Stimulated activated CD8-positive, alpha-beta memory T cell treated with anti-CD3 and anti-CD28 coated beads, Interleukin-4, amount 100 ng/mL, for 24 hours (primary cell): ENCODE measurements at places on chromosomes 4 and X.
A peak's percentile ranks its signal among the peaks of the same experiment; 100 is the strongest.

GRCh38 chr4:159606835-159607234 is 504.0 kb downstream of the RAPGEF2 start:
- DNase-seq, result no peak

- no peak for DNase-seq
These were observed 175.5 kb upstream of the GPRIN3 start for GRCh38 chr4:89482926-89483595.

GRCh38 chr4:58188316-58188715 is 1078.1 kb upstream of the IGFBP7 start:
- no peak for DNase-seq

GRCh38 chr4:182808673-182809416 is 108.3 kb downstream of the DCTD start:
- peak; percentile 22 for DNase-seq

GRCh38 chr4:146099585-146099984 is 75.9 kb upstream of the LSM6 start:
- DNase-seq, result no peak

GRCh38 chrX:111100191-111100590 is 4.2 kb downstream of the PAK3 start:
- no peak for DNase-seq

DNA sequence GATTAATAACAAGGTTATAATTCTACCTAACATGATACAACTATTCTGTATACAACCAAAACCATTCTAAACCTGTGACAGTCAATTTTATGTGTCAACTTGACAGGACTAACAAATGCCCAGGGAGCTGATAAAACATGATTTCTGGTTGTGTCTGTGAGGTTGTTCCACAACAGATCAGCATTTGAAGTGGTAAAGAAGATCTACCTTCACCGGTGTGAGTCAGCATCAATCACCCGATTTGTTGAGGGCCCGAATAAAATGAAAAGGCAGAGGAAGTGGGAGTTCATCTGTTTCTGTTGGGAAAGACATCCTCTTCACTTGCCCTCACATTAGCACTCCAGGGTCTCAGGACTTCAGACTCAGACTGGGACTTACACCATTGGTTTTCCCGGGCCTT is 187.9 kb downstream of the MAB21L2 start:
- DNase-seq, result no peak

GRCh38 chr4:146661367-146661766 is 22.7 kb downstream of the POU4F2 start:
- DNase-seq, result no peak

DNA sequence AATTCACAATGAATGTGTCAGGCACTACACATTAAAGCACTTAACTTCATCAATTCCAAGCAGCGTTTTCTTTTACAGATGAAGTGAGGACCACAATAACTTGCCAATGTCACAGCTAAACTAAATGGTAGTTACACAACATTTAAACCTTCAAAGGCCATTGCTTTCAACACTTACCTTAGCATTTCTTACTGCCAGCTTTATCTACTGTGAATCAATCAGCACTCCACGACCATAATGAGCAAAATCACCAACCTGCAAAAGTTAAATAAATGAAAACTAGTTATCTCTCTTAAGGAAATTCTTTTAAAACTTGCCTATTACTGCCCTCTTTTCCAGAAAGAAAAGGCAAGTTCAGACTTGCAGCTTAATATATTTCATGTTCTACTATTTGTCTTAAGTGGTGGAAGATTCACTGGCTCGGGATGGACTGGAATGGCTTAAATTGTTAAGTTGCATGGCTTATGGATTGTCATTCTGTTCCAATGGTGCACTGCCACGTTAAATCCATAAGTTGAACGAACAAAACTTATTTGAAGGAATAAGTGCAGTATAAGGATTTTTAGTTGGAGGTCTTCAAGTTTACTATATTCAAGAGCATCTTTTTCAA is 8.3 kb downstream of the RBMX start:
- DNase-seq, result no peak

- DNase-seq, result no peak
These were observed 3.0 kb downstream of the ABCE1 start for GRCh38 chr4:145101091-145101490.

DNA sequence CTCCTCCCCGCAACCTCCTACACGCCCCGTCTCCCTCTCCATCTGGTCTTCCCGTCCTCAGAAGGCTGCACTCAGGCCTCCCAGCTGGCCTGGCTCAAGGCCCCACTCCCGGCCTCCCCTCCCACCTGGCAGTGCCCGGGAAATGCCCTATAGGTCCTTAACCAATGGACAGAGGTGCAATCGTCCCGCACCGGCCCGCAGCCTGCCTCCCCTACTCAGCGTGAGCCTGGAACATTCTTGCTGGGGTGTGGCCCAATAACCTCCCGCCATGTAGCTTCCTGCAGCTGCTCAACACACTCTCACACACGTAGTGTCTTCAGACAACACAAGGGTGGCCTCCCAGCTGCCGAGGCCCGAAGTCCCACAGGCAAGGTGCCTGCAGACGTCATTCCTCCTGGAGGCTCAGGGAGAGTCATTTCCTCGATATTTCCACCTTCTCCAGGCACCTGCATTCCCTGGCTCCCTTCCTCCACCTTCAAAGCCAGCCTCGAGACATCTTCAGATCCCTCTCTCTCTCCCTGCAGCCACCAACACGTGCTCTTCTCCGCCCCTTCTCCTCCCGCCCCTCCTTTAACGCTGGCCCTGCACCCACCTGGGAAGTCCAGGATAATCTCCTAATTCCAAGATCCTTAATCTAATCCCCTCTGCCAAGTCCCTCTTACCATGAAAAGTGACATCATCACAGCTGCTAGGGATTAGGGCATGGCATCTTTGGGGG is 56.2 kb downstream of the ADRA2C start:
- no peak for DNase-seq

DNA sequence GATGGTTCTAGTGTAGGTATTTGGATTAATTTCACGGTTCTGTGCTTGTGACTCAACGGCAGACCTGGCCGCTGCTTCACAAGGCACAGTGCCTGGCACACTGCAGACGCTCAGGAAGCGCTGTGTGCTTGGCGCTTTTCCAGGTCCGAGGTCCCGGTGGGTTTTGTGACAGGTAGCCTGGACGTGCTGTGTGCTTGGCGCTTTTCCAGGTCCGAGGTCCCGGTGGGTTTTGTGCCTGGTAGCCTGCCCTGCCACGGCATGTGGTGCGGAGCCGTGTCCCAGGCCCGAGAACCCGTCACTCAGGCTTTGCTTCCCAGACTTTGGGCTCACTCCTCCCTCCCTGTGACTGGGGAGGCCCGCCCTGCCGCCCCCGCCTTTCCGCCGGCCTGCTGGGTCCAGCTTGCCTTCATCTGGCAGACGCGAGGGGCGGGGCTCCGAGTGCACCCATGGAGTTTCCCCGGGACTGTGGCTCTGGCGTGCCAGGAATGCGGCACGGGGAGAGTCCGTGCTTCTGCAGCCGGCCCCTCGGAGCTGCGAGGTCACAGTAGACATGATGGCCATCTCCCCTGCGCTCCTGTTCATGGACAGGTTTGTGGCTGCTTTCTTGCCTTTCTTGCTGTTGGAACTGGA is 44.2 kb downstream of the TBC1D14 start:
- DNase-seq, result no peak

- no peak for DNase-seq
These were observed 22.8 kb downstream of the PACRGL start for GRCh38 chr4:20723019-20723418.

- DNase-seq, result no peak
These were observed 52.4 kb downstream of the HPGDS start for GRCh38 chr4:94290245-94290644.

GRCh38 chrX:12412561-12412960 is 274.3 kb downstream of the FRMPD4 start:
- DNase-seq, result no peak

DNA sequence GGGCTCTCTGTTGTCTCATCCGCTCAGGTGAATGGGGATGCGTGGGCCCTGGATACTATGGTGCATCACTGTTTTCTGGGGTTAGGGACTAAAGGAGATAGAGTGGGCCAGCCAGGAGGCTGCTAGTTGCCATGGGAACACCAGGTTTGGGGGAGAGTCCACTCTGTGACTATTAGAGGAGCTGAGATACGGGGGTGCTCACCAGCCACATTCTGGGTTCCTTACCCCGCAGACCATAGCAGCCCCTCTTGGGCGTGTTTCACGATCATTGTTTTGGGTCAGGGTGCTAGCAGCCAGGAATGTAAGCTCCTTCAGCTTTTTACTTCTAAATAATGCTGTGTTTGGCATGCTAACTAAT is 4.6 kb downstream of the EFNB1 start:
- no peak for DNase-seq

- DNase-seq, result no peak
These were observed 20.7 kb upstream of the CLGN start for GRCh38 chr4:140448162-140448561.

DNA sequence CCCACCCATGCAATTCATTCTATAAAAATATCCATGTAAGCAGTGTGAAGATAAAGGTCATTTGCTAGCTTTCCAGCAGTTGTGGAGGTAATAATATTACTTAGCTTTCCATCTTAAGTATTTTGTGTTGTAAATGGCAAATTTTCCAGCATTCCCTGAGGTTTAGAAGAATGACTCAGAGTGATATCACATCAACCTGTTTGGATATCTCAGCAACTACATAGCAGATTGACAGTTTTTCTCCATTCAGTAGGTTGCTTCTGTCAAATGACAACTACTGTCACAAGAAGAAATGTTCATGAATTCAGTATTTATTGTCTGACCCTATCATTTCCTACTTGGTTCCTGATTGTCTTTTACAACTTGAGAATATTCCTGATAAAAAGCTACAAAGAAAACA is 434.9 kb upstream of the GALNTL6 start:
- no peak for DNase-seq

GRCh38 chrX:71870208-71871098 is 40.2 kb upstream of the NHSL2 start:
- DNase-seq, result no peak

- no peak for DNase-seq
These were observed 82.6 kb upstream of the MAOA start for GRCh38 chrX:43573441-43574015.

- DNase-seq, result no peak
These were observed 466.6 kb upstream of the PABPC4L start for GRCh38 chr4:134668237-134668636.

DNA sequence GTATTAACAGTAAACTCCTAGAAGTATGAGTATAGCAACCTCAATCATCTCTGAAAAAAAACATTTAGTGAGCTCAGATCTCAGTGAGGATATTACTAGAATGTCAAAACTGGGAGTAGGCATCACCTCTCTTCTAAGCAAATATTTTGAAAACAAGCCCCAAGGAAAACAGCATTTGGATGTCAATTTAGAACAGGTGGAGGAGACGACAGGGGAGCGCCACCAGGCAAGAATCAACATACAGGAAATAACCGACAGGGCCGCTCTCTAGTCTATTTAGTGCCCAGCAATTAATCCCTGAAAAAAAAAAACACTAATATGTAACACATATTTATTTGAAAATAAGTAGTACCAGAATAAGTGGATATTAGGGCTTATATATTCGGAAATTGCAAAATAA is 940.3 kb upstream of the ADGRL3 start:
- no peak for DNase-seq

DNA sequence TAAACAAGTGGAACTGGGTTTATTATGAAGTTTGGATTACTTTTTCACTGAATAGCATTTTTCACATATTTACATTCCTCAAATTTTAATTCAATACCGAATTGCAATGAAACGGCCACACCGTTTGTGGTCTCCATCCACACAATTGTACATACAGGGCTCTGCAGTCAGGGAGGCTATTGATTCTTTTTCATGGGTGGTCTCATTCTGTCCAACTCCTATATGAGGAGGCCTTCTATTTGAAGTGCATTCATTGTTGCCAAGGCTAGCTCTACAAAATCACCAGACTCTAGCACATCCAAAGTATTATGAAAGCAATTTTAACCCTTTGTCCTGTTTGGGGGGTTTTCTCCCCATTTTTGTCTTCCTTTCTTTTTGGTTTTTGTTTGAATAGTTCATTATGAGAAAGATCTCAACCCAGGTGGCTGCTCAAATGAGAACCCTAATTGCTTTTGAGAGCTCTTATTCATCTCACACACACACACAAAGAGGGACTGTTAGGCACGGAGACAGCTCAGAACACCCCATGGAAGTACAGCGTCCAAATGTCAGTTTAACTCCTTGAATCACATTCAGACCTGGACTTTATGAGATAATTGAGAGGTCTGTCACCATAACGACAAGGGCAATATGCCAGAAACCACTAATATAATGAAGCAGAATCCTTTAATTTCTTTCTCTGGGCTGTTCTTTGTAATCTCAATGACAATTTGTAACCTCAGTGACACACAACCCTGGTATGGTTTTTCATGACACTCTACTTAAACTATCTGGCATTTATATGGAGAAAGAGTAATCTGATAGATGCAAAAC is 79.4 kb downstream of the NLGN4X start:
- no peak for DNase-seq

DNA sequence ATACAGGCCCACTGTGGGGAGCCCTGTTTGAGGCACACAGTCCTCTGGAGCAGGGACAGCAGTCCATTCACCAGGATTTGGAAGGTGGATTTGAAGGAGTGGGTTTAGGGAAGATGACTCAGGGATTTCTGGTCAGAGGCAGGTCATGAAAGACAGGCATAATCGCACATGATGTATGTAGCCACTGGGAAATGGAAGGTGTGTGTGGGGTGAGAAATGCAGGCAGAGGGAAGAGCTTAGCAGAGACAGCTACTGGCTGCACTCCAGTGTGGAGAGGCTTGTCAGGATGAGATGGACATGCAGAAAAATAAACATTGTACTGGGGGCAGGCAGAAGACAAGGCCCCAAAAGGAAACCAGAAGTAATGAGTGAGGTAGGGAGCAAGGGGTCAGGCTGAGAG is 85.2 kb upstream of the STS start:
- no peak for DNase-seq

- DNase-seq, result peak; percentile 65
These were observed at the start of gene PRKX for GRCh38 chrX:3713225-3713936. PRKX (minus strand) TSS chrX:3713649; CDS start chrX:3713253, 396 bp downstream.

- no peak for DNase-seq
These were observed 140.3 kb downstream of the NAA11 start for GRCh38 chr4:79185526-79186045.
